Inflammatory macrophage (primary cell): ENCODE measurements at places on chromosomes 11 and 22.
A peak's percentile ranks its signal among the peaks of the same experiment; 100 is the strongest.

DNA sequence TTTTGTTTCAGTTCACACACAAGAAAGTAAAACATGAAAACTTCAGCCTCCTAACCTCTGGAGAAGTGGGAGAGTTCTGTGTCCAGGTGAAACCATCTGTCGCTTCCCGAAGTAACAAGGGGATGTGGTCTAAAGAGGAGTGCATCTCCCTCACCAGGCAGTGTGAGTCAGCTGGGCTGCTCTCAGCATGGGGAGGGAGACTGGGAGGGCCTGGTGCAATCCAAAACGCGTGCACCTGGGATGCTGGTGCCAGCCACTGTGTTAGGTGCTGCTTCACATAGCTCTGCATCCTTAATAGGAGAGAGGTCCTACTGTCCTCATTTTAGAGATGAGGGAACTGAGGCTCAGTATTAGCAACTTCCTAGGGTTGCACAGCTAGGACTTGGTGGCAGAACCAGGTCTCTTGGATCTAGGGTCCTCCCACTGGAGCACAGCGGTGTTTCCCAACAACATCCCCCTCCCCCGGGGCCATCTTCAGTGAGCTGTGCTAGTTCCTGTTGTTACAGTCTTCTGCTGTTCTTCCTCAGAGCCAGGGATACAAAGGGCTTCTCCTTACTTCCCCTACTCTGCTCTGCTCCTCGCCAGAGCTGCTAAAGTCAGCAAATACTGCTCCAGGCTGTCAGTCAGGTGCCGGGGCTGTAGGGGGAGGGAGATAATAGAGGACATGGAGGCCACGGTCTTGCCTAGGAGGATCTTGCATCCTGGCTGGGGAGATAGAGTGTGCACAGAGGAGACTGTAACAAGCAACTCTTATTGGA, 8.0 kb downstream of the IL10RA start:
- DNase-seq = peak; percentile 90

GRCh38 chr11:116614306-116615210, 158.2 kb downstream of the BUD13 start:
- DNase-seq = no peak

DNA sequence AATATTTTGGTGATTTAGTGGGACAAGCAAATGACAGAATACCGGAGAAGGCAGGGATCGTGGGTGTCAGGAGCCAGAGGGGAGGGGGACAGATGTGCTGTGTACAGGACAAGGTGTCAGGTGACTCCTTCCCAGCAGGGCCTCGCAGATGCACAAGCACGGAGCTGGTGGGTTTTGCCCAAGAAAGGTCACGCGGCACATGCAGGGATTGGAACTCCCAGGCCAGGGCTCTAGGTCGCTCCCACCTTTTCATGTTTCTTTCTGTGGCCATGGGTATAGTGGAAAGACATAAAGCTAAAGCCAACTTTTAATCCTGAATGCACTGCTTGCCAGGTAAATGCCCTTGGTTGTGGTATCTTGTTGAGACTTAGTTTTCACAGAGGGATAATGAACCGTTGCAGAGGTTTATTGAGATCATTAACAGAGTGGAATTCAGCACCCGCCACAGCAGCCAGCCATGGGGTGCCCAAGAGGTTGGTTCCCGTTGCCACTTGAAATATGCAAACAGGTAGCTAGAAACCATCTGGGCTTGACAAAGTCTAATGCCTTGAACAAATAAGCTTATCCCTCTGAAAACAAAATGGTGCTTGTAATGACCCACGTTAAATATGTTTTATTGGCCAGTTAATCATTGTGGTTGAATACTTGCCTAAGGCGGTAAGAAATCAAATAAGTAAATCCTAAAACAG, 10.1 kb downstream of the C22orf23 start:
- no peak for DNase-seq

DNA sequence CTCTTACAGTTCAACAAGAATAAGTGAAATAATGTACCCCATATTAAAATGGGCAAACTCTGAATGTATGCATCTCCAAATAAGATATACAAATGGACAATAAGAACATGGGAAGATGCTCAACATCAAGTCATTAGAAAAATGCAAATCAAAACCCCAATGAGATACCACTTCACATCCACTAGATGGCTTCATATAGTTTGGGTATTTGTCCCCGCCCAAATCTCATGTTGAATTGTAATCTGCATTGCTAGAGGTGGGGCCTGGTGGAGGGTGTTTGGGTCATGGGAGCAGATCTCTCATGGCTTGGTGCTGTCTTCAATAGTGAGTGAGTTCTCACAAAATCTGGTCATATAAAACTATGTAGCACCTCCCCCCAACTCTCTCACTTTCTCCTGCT, 5.7 kb downstream of the MPZL2 start:
- no peak for DNase-seq

GRCh38 chr11:70604630-70605467, 206.5 kb downstream of the CTTN start:
- no peak for DNase-seq

- no peak for DNase-seq
Measured at GRCh38 chr11:126414615-126415014, 59.1 kb downstream of the ST3GAL4 start.

GRCh38 chr11:24683583-24683982, 186.7 kb downstream of the LUZP2 start:
- no peak for DNase-seq

GRCh38 chr22:27507111-27507611, 294.4 kb downstream of the MN1 start:
- DNase-seq = no peak

- no peak for DNase-seq
Measured at GRCh38 chr11:111731821-111732220, 34.4 kb downstream of the PPP2R1B start.
